ENCODE measurements at places on chromosomes 1 and 21.

DNA sequence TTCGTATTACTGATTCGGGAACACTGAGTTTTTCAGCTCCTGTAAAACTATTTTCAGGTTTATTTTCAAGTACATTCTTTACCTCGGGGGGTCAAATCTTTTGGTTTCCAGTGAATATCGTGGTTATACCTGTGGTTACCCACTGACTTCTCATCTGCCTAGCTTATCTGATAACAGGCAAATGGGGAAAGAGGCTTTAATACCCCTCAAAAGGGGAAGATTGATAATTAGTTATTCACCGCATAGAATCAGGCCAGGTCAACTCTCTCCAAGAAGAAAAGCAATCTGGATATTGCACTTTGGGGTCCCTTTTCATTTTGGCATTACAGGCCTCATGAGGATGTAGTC is 23.0 kb downstream of the RUNX1 start:
- no peak for DNase-seq

GRCh38 chr21:44923480-44924084 is 2.9 kb upstream of the ITGB2 start:
- no peak for DNase-seq

GRCh38 chr1:37513795-37514349 is 694 bp downstream of the MEAF6 start:
- no peak for DNase-seq

DNA sequence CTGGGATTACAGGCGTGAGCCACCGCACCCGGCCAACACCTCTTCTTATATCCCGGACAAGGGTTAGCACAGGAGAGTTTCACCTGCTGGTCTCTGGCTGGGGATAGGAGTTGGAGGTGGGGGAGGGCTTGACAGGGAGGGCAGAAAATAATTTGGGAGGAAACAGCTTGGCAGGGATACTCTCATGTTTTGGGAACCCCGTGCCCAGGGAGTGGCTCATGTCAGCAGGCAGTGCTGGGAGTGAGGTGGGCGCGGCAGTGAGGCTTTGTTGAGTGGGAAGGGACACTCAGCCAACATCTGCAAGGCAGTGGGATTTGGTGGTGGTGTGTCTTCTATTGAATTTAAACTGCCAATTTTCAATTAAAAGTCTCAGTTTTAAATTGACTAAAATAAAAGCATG is 1.1 kb upstream of the THEM5 start:
- DNase-seq, result no peak

DNA sequence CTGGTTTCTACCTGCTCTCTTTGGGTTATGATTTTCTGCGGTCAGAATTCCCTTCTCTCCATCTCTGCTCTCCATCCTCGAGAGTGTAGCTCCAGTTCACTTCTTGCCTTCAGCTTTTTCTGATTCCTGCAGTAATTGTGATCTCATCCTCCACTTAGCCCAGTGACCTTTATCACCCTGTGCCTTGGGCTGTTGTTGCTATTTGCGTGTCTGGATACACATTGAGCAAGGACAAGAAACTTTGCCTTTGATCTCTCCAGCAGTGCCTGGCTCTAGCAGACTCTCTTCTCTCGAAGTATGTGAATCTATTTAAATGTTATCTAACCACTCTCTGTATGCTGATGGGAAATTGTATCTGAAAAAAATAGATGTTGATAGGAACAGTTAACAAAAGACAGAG is 76.4 kb upstream of the MARK1 start:
- DNase-seq, result no peak

GRCh38 chr1:171913385-171913784 is 72.1 kb downstream of the DNM3 start:
- DNase-seq, result no peak

DNA sequence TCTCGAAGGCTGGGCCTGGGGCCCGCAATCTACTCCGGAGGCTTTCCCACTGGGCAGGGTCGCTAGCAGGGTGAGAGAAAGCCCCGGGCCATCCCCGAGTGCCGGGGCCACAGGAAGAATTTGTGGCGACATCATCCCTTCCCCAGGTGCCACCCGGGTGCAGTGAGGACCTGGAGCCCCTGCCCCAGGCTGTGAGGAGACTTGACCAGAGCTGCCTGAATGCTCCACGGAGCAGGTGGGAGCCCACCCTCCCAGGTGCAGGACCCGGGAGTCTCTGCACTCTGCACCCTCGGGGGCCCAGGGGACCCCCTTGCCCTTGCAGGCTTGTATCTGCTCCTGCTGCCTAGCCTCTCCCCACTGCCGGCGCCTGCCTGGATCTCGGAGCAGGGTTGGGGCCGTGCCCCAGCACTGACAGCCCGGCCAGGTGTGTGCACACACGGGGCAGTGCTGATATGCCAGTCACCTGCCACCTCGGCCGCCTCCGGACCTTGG is 67.5 kb upstream of the RGS7 start:
- no peak for DNase-seq

DNA sequence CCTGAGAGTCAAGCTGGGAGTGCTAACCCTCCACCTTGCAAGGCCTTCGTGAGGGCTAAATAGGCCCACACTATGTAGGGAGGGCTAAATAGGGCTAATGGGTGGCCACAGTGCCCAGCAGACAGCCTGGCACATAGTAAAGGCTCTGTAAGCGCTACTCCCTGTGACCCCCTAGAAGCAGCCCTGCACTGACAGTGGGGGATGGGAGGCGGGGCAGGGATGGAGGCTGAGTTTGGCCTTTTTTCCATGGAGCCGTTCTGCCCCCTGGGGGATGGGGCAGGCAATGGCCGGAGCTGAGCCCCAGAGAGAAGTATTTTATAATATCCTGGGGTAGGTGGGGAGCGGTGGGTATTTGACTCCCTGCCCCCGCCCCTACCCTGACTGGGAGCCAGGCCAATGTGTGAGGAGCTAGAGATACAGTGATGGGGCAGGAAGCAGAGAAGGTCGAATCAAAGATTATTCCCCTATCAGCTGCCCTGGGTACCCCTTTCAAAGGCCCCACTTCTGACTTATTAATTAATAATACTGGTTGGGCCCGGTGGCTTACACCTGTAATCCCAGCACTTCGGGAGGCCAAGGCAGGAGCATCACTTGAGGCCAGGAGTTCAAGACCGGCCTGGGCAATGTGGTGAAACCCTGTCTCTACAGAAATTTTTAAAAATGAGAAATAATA is 42.3 kb downstream of the LACTBL1 start:
- DNase-seq, result peak; percentile 64

DNA sequence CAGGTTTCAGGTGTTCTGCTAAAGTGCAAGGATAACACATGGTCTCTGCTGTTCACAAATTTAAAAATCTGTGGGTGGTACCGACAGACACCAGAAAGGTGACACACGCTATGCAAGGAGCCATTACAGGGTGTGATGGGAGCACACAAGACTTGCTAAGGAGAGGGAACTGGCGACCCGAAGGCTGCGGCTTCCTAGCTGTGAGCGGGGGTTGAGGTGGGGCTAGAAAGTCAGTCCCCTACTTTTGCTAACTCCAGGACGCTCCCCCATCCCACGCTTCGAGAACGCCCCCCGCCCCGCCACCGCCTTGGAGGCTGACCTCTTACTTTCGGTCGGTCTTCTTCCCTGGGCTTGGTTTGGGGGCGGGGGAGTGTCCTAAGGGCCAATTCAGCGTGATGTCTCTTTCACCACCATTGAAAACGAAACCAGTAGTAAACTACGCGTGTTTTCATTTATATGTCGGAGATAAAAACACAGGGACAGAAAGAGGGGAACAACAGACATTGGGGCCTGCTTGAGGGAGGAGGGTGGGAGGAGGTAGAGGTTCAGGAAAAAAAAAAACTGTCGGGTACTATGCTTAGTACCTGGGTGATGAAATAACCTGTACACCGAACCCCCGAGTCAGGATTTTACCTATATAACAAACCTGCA is 1.1 kb downstream of the CKS1B start:
- no peak for DNase-seq

DNA sequence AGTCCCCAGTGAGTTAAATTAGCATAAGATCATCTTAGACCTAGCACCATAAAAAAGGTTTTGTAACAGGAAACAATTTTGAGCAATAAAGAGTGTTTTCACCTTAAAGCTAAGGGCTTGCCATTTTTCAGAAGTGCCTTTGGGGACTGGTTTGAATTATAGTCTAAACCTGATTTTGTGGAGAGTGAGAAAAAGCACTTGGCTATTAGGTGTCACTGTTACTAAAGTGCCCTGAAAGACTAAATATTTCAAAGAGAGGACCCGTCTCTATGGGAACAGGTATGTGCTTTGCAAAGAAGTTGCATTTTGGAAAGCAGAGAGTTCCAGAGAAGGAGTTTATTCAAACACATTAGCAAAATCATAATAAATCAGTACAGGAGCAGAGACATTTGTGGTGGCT is 9.1 kb downstream of the NTNG1 start:
- DNase-seq, result no peak

DNA sequence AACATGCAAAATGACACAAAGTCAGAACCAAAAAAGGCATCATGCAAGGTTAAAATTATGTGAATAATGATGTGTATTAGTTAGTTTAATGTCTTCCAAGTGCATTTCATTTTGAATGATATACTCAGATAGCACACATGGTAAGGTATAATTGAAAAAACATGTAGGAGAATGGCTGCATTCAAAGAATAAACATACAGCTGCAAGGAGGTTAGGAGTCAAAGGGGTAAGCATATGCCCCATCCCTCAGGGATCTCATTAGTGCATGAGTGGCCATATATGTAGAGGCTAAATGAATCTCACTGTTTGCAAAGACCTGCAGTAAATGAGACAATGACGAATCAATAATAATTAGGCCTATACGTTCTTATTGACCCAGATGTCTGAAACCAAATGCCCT is 179.7 kb upstream of the HOOK1 start:
- no peak for DNase-seq

DNA sequence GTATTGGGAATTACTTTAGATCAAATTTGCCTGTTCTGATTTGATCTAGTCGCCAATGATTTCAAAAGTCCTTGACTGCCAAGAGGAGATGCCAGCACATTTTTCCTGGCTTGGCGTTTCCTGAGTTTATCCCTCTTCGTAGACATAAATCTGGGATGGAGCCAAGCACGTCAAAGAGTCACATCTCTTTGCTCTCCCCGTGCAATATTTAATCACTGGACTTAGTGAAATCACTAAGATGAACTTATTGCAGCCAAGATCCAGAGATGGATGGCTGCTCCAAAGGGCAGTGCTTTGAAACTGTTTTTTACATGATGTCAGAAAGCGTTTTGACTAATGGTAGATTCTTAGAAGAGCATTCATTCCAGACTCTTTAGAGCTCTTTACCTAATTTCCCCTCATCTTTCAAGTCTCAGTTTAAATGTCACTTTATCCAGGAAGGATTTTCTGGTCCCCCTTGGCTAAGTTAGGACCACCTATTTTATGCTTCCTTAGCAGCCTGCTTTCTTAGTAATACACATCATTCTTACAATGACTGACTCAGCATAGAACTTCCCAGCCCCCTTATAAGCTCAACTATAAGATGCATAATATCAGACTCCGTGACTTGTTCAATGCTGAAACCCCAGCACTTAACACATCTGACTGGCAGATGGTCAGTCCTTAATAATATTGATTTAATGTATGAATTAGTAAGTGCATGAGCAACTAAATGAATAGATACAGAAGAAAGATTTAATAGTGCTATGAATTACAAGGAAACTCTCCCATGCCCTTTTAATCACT is 94.4 kb upstream of the GREM2 start:
- DNase-seq, result no peak

GRCh38 chr1:54962612-54963395 is 17.6 kb upstream of the TMEM61 start:
- DNase-seq, result no peak

DNA sequence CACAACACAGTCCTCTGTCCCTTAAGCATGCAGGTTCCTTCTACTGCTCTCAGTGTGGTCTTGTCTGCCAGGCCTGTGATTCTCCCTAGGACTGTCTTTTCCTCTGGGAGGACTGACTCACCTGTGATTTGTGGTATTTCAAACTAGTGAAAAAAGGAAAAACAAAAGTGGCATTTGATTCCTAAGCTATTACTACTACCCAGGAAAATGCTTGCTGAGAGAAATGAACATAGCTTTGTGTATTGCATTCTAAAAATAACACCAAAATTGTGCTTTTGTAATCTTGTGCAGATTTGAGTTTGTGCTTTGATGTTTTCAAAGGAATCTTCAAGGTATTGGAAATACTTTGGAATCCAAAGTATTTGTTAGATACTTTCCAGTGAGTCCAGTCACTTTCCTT is 57.0 kb downstream of the GPR161 start:
- DNase-seq, result no peak

All from iPS DF 6.9 (cell line).